CD4-positive, alpha-beta T cell treated with Interleukin-2 at 100 ng/mL for 4 hours (primary cell): ENCODE measurements at places on chromosomes 3 and 15.

- DNase-seq, result no peak
These were observed 6.5 kb downstream of the PSMD2 start for GRCh38 chr3:184305577-184305976.

- no peak for DNase-seq
These were observed 138.7 kb downstream of the ZPLD1 start for GRCh38 chr3:102573483-102574028.

GRCh38 chr15:92149029-92149428, 244.7 kb upstream of the ST8SIA2 start:
- no peak for DNase-seq

DNA sequence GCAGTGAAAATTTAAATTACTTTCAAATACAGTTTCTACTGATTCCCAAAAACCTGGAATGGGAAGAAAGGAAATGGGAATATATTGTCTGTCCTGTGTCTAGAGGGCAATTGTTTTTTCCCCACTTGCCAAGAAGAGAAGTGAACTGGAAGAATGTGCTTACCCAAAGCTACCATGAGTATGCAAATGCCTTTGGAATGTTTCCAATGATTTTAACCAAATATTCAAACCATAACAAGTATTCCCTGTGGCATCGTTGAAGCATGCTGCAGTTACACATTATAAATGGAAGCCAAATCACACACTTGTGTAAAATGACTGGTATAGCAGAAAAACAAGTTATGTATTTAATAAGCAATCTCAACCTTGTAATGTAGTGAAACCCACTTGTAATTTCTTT, 368.2 kb downstream of the GBE1 start:
- no peak for DNase-seq

GRCh38 chr3:36959821-36960220, 15.0 kb upstream of the TRANK1 start:
- DNase-seq, result no peak

DNA sequence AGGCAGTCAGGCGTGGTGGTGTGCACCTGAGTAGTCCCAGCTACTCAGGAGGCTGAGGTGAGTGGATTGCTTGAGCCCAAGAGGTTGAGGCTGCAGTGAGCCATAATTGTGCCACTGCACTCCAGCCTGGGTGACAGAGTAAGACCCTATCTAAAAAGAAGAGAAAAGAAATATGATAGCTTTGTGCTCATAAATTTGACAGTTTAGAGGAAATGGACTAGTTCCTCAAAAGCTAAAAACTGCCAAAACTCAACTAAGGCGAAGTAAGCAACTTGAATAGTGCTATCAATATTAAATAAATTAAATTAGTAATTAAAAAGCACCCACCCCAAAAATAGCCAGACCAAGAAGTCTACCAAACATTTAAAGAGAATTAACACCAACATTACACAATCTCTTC, 24.5 kb upstream of the SLC15A2 start:
- no peak for DNase-seq

DNA sequence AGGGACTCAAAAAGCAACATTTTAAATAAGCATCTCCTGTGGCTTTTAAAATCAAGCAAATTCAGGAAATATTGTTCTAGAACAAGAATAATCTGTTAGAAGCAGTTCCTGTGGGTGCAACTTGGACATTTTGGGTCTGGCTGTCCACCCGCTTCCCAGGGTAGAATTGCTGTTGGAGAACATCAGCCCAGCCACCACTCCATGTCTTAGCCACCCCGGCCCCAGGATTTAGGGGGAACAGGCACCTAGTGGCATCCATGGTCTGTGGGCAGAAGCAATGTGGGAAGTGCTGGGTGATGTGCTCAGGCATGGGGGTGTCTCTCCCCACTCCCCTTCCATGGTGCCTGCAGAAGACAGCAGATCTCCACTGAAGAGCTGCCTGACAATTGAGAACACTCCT, 162.6 kb downstream of the KLF13 start:
- DNase-seq, result no peak

DNA sequence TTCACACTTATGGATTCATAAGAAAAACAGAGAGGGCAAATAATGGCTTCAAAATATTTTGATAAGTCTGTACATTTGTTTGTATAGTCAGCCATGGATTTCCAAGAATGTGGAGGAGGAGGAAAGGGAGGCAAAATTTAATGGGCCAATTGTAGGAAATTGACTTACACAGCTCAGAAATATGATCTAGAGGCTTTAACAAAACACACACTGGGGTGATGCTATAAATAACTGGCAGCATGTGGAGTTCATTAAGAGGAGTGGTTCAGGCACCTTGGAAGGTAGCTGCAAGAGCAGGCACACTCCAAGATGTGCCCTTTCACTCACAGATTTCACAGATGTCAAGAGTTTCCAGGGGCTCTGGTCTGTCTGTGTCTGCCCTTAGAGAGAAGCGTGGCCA, 193.4 kb upstream of the RASGRP1 start:
- no peak for DNase-seq

DNA sequence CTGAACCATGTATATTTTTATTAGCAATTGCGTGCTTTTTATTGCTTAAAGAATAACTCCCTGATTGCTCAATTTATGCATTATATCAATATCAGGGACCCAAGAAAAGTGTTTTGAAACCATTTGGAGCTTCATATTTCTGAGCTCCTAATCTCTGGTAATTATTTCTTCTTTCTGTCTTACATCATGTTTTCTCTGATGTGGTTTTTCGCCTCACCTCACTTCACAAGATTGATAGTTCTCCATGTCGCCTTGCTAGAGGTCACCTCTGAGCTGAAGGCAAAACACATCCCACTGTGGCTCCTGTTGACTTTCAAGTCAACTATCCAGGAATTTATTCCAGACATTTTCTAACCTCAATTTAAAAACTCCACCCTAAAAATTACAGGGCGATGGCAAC, 837.4 kb downstream of the CADM2 start:
- no peak for DNase-seq

DNA sequence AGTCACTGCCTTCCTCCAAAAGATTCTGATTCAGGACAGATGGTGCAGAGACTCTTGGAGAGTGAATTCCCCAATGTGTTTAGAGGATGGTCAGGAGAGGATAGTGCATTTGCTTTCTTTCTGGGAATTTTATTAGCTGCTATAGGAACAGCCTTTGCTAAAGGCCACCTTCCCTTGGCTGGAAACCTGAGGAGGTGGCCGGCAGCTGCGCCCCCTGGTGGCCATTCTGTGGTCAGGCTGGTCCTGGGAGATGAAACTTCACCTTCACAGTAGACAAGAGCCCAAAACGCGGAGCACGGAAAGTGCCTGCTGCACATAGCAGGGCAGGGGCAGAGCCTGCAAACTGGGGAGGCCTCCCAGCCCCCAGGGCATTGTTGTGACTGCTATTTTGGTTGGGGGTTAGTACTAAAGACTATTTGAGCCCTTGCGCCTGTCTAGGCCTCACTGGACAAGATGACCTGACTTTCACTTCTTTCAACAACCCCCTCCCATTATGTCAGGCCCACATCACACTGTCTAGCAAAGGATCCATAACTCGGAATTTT, 34.3 kb downstream of the SEC22C start:
- DNase-seq, result peak; percentile 71

DNA sequence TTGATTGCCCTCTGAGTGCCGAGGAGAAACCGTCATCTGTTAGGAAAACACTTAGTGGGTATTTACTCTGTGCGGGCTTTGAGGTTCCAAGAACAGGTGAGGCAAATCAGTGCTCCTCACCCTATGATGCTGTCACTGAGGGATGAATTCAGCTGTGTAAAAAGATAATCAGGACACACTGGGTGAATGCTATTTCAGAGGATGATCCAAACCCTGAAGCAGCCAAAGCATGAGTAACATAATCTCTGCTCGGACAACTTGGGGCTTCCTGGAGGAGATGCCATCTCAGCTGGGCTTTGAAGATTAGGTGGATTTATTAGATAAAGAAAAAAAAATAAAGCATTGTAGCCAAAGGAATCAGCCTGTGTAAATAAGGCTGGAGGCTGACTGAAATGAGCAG, 10.5 kb upstream of the GADL1 start:
- DNase-seq, result no peak

DNA sequence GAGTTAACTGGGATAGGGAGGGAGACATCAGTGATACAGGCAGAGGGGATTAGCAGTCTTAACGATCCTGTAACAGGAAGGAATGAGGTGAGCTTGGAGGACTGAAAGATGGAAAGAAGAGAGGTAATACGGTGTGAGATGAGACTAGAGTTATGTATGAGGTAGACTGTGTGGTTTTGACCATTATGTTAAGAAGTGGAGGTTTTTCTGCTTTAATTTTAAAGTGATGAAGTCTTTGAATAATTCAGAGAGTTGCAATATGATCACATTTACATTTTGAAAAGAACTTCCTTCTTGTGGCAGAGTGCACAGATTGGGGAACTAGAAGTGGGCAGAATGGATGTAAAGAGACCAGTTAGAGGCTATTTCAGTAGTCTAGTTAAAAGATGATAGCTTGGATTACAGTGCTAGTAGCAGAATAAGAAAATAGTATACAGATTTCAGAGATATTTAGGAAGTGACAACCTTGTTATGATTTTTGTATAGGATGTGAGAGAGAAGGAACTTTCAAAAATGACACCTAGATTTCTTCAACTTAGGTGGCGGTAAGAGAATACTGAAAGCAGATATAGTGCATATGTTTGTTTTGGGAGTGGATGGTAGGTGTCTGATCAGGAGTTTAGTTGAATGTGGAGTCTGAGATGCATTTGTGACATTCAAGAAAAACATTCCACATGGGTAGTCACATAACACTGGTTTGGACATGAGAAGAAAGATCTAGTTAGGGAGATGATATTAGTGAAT, 40.5 kb downstream of the STT3B start:
- no peak for DNase-seq

DNA sequence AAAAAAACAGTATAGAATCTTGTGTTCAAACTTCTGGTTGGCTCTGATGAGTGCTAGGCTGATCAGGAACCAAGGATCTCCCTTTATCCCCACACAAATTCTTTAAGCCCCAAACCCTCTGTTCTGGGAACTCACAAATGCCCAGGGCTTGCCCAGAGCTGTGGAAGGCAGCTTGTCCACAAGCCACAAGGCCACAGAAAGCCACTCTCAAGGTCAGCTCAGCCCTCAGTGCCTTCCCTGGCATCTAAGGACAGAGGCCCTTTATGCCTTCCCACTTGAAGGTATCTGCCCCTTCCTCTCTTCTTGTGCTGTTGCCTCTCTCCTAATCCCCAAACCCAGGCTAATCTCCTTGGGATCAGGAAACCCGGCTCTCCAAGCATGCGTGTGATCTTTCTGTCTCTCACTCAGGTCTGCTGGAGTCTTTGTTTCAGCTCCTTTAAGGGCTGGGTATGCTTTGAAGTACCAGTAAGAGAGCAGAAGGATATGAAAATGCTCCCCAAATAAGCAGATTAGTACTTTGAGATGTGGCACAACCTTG, 145.0 kb upstream of the TRIM42 start:
- DNase-seq, result no peak

DNA sequence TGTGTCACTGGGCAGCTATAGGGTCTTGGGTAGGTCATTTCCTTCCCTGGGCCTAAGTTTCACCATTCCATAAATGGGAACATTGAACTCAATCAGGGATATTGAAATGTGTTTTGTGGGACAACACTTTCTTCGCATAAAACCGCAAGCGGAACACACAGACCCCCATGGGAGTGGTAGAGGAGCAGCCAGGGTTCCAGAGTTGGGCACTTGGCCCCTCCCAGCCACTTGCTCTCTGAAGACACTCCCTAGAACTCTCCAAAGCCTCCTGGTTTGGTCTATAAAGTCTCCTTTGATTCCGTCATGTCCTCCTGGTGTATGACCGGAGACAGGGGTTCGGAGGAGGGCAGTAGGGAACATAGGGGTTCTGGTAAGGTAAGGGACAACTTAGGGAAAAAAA, 271.7 kb downstream of the UACA start:
- DNase-seq, result no peak

- no peak for DNase-seq
These were observed 82.1 kb upstream of the LRRFIP2 start for GRCh38 chr3:37256447-37256846.

GRCh38 chr3:188900421-188900951, 271.3 kb upstream of the TPRG1 start:
- no peak for DNase-seq

- DNase-seq, result no peak
These were observed 491 bp upstream of the SENP7 start for GRCh38 chr3:101513419-101513986.

DNA sequence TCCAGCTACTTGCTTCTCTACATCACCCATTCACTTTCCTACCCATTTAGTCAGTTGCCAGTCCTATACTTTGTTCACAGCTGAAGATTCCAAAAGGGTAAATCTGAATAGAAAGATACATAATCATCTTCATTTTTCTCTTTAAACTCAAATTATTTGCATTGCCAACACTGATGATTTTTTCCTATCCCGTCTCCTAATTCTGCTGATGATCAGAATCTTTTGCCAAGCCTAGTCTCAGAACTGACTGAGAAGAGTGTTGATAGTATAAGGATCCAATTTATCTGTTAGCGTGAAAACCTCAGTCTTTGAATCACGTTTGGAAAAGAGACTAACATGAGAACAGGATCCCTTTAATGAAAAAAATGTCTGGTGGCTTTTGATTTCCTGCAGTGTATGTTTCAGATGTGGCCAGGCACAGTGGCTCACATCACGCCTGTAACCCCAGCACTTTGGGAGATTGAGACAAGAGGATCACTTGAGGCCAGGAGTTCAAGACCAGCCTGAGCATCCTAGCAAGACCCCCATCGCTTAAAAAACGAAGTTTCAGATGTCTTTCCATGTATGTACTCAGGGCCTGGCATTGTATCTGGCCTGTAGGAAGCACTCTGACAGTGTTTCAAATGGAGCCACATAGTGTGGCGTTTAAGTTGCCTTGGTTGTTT, 169.4 kb downstream of the KLHL25 start:
- peak; percentile 45 for DNase-seq

- DNase-seq, result no peak
These were observed 150.7 kb downstream of the CADPS start for GRCh38 chr3:62724503-62724902.

DNA sequence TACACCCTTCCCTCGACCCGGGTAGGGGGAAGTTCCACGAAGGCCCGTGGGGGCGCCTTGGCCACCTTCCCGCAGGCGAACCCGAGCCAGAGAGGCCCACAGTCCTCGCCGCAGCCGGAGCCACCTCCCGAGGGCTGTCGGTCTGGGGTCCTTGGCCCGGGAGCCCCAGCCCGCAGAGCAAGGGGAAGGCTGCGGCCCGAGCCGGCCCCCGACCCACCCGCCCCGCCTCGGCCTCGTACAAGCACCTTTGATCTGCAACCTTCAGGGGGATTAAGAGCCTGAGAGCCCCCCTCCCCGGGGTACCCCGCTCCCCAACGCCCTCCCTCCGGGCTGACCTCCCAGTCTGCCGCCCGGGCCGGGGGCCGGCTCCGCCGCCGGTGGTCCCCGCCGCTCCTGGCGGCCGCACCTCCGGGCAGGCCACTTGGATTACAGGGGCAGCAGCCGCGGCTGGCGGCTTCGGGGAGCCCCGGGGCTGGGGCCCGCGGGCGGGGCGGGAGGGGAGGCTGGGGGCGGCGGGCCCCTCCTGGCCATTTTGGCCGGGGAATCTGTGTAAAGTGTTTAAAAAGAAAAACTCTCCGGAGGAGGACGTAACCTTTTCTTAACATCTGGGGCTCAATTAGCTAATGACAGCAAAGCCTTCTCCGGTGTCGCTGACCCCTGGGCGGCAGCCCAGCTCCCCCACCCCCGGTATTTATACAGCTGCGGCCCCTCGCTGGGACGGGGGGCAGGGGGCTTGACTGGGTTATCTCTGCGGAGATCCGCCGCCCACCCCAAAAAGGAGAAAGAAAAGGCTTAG, 40.2 kb downstream of the EPHB3 start:
- DNase-seq, result no peak
